NCI-H1694 treated with DMSO at 0.1 percent for 48 hours (cell line): ENCODE measurements at places on chromosomes 7 and 10.

DNA sequence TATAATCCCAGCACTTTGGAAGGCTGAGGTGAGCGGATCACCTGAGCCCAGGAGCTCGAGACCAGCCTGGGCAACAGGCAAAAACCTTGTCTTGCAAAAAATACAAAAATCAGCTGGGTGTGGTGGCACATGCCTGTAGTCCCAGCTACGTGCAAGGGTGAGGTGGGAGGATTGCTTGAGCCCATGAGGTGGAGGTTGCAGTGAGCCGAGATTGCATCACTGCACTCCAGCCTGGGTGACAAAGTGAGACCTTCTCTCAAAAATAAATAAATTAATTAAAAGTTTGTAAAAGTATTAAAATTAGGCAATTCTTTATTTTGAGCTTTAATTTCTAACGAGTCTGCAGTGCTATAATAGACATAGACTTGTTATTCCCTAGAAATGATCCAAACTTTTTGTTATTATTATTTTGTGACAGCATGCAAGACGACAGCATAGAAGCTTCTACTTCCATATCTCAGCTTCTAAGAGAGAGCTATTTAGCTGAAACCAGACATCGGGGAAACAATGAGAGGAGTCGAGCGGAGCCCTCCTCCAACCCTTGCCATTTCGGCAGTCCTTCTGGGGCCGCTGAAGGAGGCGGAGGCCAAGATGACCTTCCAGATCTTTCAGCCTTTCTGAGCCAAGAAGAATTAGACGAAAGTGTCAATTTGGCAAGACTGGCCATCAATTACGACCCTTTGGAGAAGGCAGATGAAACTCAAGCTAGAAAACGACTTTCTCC, 11.9 kb downstream of the MYPN start:
- no peak for DNase-seq

DNA sequence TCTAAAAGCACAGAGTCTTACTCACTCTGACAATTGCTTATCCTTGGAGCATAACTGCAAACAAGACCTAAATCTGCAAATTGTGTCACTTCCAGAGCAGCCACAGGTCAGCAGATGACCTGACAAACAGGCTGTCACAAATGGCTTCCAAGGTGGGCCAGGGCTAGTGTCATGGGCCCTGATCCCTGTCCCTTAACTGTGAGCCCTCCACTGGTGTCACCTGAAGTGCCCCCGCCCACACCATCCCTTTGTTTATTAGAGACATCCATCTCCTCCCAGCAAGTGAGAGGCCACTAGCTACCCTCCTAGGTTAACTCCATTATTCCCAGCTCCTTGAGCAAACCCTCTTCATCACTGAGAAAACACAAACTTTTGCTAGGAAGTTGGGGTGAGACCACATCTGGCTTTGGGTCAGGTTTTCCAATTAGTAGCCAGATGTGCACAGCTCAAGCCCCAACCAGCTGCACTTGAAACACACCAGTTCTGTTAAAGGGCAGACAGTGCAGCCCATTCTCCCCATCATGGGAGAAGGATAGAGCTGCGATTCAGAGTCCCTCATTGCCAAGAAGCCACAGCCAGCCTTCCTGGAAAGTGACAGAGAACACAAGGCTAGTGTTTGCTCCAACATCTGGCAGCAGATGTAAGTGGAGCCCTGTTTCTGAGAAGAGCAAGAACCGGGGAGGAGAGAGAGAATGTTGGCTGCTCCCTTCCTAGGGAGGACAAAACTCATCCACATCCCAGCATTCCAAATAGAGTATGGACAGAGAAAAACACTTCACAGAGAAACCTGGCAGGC, 75.7 kb upstream of the NANOS1 start:
- no peak for DNase-seq

DNA sequence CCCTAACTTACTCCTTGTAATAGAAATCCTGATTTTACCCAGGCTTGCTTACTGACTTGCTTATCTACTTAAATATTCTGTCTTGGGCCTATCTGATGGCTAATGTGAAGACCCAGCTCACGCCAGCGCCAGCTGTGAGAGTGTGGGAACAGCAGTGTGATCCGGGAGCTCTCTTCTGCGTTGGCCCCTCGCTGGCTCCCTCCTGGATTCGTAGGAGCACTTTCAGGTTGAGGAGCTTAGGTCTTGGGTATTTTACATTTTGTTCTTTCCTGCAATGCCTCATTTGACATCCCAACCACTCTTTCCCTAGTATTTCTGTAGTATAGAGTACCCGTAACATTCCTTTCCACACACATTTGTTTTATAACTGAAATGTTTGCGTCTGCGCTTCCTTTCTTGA, 51.7 kb downstream of the CREM start:
- no peak for DNase-seq

- DNase-seq = no peak
Measured at GRCh38 chr7:84697506-84697905, 489.4 kb downstream of the SEMA3D start.

DNA sequence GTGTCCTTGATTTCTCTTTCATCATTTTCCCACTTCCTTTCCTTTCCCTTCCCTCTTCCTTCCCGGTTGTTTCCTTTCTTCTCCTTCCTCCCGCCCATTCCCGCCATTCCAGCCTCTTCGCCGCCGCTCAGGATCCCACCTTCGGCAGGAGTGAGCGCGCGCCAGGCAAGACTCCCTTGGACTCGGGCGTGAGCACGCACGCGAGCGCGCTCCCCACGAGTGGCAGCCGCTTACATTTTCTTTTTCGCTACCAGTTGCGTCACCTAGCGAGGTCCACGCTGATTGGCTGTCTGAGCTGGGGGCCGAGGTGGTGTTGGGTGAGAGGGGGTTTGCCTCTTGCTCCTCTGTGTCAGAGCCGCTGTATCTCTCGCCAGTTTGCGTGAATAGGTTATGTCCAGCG, 11.8 kb downstream of the ZAN start:
- no peak for DNase-seq

DNA sequence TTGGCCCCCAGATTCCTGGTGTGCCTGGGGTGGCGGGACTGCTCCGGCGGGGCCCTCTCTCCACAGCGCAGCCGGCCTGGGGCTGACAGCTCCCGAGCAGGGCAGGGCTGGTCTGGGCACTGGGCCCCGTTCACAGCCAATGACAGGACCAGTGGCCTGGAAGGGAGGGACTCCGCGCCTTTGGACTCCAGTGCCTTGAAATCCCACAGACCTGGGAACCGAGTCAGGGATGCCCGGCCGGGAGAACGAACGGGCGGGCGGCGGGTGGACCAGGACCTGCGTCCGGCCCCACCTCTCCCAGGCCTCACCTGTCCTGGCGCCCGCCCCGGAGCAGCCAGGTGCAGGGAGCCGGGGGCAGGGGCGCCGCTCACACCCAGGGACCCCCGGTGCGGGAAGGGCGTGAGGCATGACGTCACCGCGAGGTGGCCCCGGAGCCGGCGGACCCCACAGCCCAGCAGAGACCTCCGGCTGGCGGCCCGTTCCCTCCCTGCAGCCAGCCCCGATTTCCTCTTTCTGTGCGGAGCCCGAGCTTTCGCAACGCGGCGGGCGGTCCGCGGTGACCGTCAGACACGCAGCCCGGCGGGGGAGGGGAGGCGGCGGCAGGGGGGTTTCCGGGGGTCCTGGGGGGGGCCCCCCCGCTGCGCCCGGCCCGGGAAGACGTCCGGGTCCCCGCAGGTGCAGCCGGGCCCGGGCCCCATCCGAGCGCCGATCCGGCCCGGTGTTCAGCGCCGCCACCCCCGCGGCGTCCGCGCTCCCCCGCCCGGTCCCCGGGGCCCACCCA, 743 bp downstream of the ADAP1 start:
- DNase-seq = no peak

DNA sequence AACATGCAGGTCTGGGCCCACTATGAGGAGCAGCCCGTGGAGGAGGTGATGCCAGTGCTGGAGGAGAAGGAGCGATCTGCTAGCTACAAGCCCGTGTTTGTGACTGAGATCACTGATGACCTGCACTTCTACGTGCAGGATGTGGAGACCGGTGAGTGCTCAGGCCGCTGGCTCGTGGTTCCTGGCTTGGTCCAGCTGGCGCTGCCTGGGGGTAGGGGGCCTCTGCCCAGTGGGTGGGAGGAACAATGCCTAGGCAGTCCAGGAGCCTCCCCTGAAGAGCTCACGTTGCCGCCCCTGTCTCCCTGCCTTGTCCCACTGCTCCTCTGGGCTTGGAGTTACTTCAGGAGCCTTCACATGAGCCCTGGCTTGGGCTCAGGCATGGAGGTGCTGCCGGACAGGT, 50.1 kb upstream of the LRRC4 start:
- no peak for DNase-seq

DNA sequence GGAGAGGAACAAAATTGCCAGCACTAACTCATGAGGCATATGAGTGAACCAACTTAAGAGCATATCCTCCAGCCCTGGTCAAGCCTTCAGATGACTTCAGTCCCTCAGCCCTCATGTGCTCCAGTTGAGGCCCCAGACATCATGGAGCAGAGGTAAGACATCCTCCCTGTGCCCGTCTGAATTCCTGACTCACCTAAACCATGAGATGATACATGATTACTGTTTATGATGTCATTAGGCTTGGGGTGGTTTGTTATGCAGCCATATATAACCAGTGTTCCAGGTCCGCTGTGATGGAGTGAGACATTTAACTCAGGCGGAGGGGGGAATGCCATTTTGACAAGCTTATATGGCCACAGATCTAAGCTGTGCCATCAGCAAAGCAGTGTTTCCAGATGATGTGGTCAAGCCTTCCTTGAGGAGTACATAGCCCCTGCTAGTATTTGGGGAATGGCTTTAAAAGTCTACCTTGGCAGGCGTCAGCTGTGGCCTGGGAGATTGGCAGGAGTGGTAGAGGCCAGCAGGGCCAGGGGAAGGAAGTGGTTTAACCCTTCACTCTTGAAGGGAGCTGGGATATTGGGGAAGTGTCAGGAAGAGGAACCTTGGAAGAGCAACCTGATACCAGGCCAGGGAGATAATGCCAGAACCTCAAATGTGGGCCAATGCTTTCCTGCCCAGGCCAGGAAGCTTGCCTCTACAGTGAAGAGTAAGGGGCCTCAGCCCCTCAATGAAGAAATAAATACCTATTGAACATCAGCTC, 343.0 kb upstream of the PODXL start:
- DNase-seq = no peak

GRCh38 chr10:43707770-43708169, 59.1 kb upstream of the ZNF32 start:
- DNase-seq = no peak

GRCh38 chr10:16602104-16602775, 80.6 kb upstream of the C1QL3 start:
- DNase-seq = no peak

DNA sequence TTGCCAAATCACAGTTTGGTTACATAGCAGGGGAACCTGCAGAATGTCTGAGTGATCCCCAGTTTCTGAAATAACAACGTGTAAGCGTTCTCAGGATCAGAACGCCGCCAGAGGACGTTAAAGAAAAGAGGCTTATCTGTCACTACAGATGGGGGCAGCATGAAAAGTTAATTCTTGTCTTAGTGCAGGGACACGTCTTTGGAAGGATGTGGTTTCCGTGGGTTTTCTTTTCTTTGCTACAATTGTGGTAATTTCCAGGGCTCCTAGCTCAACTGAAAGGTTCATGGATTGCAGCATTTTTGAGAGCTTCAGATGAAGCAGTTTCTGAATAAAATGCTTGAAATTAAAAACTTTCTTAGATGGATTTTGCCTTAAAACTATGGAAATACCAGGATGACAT, 106.6 kb downstream of the PRKCQ start:
- no peak for DNase-seq
